Endodermal cell (in vitro differentiated cells): ENCODE measurements at places on chromosomes 7 and 10.
A peak's percentile ranks its signal among the peaks of the same experiment; 100 is the strongest.

DNA sequence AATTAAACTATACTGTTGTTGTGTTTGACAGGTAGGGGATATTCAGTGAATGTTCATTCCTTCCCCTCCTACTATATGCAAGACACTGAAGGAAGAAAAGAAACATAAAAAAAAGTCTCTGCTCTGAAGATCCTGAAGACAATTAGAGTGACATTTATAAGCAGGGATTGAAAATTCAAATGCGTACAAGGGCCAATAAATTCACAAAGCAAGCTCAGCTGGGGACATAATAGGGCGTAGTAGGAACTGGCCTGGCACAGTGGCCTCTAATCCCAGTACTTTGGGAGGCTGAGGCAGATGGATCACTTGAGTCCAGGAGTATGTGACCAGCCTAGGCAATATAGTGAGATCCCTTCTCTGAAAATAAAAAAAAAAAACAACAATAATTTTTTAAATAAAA is 104.9 kb upstream of the KMT2E start:
- DNase-seq = no peak

DNA sequence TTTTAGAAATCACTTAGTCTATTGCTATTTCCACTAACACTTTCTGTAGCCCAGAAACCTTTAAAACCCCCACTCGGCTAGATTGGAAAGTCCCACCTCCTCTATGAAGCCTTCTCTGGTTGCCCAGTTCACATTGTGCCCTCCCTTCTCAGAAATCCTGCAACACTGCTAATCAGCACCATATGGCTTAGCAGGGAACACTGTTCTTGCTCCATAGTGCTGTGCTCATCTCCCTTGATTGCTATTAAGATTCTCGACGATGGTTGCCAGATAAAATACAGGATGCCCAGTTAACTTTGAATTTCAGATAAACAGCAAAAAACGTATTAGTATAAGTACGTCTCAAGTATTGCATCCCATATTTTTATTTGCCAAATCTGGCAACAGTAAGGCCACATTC is 40.1 kb upstream of the XPNPEP1 start:
- DNase-seq = no peak

- DNase-seq = peak; percentile 25
Measured at GRCh38 chr10:47023237-47024045, 112.2 kb downstream of the PTPN20 start.

- peak; percentile 26 for DNase-seq
Measured at GRCh38 chr7:142798451-142799436, 28.0 kb downstream of the PRSS2 start.

DNA sequence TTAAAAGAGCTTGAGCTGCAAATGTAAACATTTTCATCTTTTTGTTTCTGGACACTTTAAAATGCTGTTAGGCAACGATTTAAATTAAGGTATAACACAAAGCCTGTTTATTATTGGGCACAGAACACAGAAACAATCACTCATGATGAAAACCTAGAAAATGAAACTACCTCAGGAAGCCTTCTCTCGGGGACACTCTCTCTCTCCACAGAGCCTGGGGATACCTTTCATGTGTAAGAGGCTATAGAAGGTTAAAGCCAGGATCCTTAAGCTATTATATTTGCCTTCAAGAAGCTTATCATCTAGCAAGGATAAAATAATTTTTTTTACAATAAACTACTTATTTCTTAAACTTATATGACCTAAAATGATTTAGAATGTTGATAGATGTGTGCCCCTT is 194.1 kb downstream of the SKAP2 start:
- no peak for DNase-seq

GRCh38 chr10:70359017-70359550 is 23.3 kb downstream of the LRRC20 start:
- no peak for DNase-seq

GRCh38 chr10:62619413-62619738 is 185.1 kb upstream of the ADO start:
- DNase-seq = no peak

GRCh38 chr7:135993950-135994349 is 16.8 kb upstream of the MTPN start:
- DNase-seq = no peak

GRCh38 chr10:103696411-103697145 is 158.8 kb downstream of the SH3PXD2A start:
- DNase-seq = peak; percentile 88

DNA sequence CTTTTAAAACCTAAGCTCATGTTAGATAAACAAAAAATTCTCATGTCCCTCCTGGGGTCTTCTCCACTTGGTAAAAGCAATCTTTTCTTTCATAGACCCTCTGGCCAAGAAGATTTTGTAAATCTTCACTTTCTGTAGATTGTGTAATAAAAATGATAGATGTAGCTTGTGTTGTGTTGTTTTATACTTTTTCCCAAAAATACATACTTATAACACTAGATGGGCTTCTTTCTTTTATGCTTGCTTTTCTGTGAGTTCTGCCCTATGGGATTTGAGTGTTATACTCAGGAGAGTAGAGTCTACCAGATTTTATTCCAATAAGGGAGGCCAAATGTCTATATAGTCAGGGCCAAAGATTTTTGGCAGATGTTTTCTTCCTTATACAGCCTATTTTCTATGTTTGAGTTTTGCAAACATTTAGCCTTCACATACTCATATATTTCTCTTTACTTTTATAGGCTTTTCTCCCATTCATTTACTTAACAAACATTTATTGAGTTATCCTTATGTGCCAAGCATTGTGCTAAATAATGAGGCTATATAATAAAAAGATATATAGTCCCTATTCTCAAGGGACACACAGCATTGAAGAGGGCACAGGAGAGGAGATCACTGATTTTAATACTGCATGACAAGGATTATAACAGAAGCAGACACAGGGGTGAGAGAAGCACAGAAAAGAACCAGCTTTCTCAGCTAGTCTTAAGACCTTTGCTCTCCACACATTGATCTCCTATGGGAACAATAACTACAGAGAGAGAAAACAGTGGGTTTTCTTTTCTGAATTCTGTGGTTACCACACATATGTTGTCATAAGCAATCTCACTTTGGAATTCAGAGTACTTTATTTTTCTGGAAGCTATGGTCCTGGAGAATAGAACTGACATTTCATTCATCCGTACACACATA is 58.0 kb upstream of the PNLIP start:
- no peak for DNase-seq

DNA sequence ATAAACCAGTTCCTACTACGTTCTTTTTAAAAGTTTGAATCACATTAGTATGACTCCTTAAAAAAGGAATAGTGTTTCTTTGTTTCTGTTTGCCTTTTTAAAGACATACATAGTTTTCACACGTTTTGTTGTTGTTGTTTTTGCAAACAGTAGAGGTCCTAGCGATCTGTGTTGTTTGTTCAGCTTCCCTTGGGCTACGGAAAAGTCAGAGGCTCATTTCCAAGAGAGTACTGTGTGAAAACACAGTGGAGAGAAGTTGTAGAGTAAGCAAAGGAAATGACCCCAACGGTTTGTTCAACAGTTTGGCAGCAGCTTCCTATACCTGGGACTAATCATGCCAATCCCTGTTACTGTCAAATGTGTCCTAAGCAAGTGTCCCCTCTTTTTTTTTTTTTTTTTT is 87.1 kb upstream of the STEAP1 start:
- no peak for DNase-seq

GRCh38 chr7:29598613-29599012 is 35.0 kb downstream of the PRR15 start:
- DNase-seq = no peak

GRCh38 chr7:107944411-107945169 is 53.6 kb downstream of the DLD start:
- no peak for DNase-seq

DNA sequence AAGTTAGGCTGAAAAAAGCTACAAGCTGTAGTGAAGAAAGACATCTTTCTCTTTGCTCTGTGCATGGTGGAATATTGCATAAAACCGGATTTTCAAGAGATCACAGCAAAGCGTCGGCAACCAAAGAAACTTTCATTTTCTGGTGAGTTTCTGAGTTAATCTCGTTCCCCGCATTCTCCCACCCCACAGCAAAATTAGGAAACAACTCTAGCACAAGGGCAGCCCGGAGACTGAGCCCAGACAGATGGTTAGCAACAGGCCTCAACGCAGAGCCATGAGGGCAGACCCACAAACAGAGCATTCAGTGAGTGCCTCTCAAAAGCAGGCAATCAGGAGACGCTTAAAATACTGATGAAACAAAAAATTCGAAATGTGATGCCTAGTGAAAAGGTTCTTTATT is 396.1 kb upstream of the KLF6 start:
- DNase-seq = no peak

DNA sequence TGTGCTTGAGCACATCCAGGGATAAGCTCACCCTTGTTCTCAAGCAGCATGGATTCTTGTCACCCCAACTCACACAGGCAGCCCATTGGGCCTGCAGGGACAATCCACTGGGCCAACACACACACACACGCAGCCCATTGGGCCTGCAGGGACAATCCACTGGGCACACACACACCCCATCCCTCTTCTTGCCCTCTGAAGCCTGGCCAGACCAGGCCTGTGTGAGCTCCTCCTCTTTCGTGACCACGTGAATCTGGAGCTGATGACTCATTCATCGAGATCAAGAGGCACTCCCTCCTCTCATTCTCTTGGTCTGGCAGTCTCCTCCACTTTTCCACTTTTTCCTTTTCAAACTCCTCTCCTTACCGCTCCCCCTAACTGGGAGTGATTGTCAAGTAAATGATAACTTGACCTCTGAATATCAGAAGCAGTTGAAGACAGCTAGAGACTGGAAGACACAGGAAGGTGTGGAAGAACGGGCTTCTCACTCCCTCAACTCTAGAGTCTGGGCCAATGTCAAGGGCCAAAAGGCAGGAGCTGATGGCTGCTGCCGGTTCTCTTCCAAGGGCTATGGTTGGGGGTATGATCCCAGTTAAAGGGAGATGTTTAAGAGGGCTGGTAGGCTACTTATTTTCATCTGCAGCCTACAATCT is 89.7 kb downstream of the HIPK2 start:
- DNase-seq = no peak
